Upper lobe of left lung (tissue), 6 donors: ENCODE measurements at places on chromosomes 1 and 21. TPM values are rescaled to one million over a fixed set of nuclear protein-coding genes. Genes with fewer than 3 reads are reported as not detected.

Gene KRTAP13-2
- not detected for total RNA-seq

Gene TMEM82
- not detected for total RNA-seq

Gene PPP2R5A
- total RNA-seq = 92.1 TPM

Gene PDPN
- 27.3 TPM for total RNA-seq

Gene MRPL55
- 54.3 TPM for total RNA-seq

DNA sequence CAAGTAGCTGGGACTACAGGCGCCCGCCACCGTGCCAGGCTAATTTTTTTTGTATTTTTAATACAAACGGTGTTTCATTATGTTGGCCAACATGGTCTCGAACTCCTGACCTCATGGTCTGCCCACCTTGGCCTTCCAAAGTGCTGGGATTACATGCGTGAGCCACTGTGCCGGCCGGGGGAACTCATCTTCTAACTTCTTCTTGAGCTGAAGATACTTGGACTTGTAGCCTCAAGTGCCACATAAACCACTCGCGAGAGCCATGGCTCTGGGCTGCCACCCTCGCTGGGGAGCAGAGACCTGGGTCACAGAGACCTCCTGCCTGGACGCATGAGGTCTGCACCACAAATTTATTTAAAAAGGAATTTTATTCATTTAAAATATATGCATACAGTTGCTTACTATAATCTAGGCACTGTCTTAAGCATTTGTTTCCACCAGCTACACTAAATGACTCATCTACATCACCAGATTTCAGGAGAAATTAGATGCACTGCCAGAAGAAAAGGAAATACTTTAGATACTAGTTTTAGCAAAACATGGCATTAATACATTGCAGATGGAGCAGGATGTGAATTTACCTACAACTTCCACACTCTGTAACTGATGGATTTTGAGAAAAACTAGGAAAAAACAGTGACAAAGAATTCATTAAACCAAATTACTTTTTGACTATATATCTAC, 29.9 kb upstream of the PUM1 start:
- H3K36me3 ChIP-seq = no peaks in the 10 kb centered on the region
- H3K4me1 ChIP-seq = no peaks in the 10 kb centered on the region
- H3K27ac ChIP-seq = no peak overlapping the region
- DNase-seq = no peak

- peaks cover 7% of the 10 kb centered on the region for H3K4me1 ChIP-seq
- DNase-seq = peak; percentile 86
- no peaks in the 10 kb centered on the region for H3K27me3 ChIP-seq
- H3K27ac ChIP-seq = no peak overlapping the region
Observed at GRCh38 chr1:22711591-22712501, 1.2 kb downstream of the EPHB2 start.

- H3K36me3 ChIP-seq = no peaks in the 10 kb centered on the region
- H3K27ac ChIP-seq = no peak overlapping the region
- DNase-seq = no peak
- H3K4me3 ChIP-seq = no peak overlapping the region
- no peaks in the 10 kb centered on the region for H3K27me3 ChIP-seq
- H3K4me1 ChIP-seq = peaks cover 11% of the 10 kb centered on the region
Observed at GRCh38 chr1:23922321-23922943, 9.3 kb upstream of the CNR2 start.

- no peak for DNase-seq
- no peak overlapping the region for H3K27ac ChIP-seq
- H3K27me3 ChIP-seq = no peaks in the 10 kb centered on the region
- no peak overlapping the region for H3K4me3 ChIP-seq
- no peaks in the 10 kb centered on the region for H3K4me1 ChIP-seq
- H3K36me3 ChIP-seq = no peaks in the 10 kb centered on the region
Observed at GRCh38 chr1:229209816-229210215, 61.1 kb upstream of the RAB4A start.

- no peak overlapping the region for H3K4me3 ChIP-seq
- H3K27ac ChIP-seq = no peak overlapping the region
- H3K4me1 ChIP-seq = peaks cover 22% of the 10 kb centered on the region
- H3K27me3 ChIP-seq = no peaks in the 10 kb centered on the region
Observed at GRCh38 chr1:15158506-15159165, 5.1 kb downstream of the TMEM51 start.

DNA sequence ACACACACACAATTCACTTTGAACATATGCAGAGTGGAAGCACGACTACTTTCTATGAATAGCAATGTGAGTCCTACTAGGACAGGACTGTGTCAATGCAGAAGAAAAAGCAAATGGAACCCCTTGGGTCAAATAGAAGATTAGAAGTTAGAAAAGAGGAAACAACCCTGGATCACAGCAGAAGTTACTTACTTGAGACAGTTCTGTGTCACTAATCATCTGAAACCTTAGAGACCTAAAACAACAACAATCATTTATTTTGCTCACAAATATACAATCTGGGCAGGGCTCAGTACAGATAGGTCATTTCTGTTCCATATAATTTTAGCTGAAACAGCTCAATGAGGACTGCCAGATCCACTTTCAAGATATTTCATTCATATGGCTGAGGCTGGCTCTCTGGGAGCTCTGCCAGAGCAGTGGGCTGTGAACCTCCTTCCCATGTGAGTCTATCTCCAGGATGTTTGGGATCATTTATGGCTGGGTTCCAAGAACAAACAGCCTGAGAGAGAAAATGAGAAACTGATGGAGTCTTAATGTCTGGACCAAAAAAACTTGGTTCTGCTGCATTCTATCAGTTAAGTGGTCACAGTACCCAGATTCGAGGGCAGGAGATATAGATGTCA, 42.5 kb upstream of the IL10 start:
- no peaks in the 10 kb centered on the region for H3K27me3 ChIP-seq
- no peak overlapping the region for H3K27ac ChIP-seq
- DNase-seq = no peak
- no peaks in the 10 kb centered on the region for H3K4me1 ChIP-seq
- H3K4me3 ChIP-seq = no peak overlapping the region

DNA sequence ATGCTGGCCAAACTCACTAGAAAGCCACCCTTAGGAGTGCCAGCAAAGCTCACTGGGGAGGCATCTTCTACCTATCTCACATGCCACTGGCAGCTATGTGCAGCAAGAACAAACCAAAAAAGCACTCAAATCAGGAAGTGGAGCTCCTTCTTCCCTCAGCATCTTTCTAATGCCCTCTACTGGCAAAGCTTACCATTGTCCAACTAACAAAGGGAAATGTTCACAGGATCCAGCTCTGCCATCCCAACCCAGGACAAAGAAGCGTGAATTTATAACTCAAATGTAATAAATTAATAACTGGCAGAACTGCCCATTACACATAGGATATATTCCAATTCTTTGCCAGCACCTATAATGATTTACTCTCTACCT, 38.9 kb downstream of the LEPR start:
- no peaks in the 10 kb centered on the region for H3K27me3 ChIP-seq
- no peaks in the 10 kb centered on the region for H3K4me1 ChIP-seq
- H3K4me3 ChIP-seq = no peak overlapping the region

DNA sequence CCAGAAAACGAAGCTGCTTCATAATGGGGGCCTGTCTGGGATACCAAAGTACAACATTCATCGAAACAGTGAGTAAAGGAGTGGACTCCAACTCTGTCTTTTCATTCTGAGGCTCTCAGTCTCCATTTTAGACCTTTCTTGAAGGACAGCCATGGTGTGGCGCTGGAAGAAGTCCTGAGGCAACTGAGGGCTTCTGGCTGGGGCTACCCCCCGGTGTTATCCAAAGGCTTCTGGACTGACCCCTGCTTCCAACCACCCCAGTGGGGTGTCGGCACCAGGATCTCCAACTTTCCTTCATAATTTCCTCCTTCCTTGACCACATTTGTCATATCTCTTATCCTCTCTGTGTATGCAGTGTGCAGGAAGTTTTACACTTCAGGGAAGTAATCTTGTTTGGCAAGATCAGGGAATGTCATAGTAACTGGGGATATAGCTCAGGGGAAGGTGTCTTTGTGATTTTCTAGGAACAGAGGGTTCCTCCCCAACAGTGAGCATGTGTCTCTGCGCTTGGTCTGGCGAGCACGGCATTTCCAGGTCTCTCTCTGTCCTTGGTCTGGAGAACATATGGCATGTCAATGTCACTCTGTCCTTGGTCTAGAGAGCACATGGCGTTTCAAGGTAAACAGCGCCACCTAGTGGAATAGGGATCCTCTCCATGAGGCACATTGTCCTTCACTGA, 19.4 kb upstream of the BSDC1 start:
- no peak overlapping the region for H3K27ac ChIP-seq
- DNase-seq = no peak
- H3K4me1 ChIP-seq = no peaks in the 10 kb centered on the region
- H3K4me3 ChIP-seq = no peak overlapping the region
- no peaks in the 10 kb centered on the region for H3K36me3 ChIP-seq
- no peaks in the 10 kb centered on the region for H3K27me3 ChIP-seq

GRCh38 chr1:228089519-228090380, 7.2 kb downstream of the ARF1 start:
- peak overlapping the region; percentile 99 for H3K27ac ChIP-seq
- DNase-seq = no peak
- peaks cover 10% of the 10 kb centered on the region for H3K36me3 ChIP-seq
- H3K27me3 ChIP-seq = no peaks in the 10 kb centered on the region

GRCh38 chr1:185880779-185881333, 146.7 kb downstream of the HMCN1 start:
- H3K4me3 ChIP-seq = no peak overlapping the region
- H3K36me3 ChIP-seq = no peaks in the 10 kb centered on the region
- no peak overlapping the region for H3K27ac ChIP-seq
- no peaks in the 10 kb centered on the region for H3K27me3 ChIP-seq

DNA sequence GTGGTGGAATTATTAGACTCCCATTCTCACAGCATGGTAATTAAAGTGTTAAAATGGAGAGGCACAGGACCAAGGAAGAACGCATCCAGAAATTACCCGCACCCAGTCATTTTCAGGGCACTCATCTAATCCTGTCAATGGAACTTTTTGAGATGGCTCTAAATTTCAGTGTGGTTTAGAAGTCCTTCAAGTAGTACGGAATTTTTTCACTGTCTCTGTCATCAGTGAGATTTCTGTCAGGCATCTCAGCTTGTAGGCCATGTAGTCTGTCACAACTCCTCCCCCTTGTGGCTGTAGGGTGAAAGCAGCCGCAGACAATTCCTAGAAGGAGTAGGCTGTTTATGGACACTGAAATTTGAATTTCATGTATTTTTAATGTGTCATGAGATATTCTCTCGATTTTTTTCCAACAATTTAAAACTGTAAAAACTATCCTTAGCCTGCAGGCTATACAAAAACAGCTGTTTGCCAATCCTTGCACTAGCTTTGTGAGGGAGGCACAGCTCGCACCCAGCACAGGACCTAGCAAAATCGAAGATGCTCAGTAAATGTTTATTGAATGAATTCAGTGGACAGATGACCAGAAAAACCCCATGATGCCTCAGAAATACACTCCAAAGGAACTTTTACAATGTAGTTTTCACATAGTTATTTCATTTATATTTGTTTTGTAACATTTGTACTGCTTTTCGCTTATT, 6.6 kb upstream of the NUP133 start:
- no peak overlapping the region for H3K4me3 ChIP-seq
- no peaks in the 10 kb centered on the region for H3K4me1 ChIP-seq
- no peaks in the 10 kb centered on the region for H3K27me3 ChIP-seq

- no peak overlapping the region for H3K4me3 ChIP-seq
- H3K27ac ChIP-seq = no peak overlapping the region
- H3K36me3 ChIP-seq = no peaks in the 10 kb centered on the region
- H3K4me1 ChIP-seq = no peaks in the 10 kb centered on the region
- no peaks in the 10 kb centered on the region for H3K27me3 ChIP-seq
- DNase-seq = no peak
Observed at GRCh38 chr1:30518186-30518585, 205.2 kb downstream of the MATN1 start.

- H3K36me3 ChIP-seq = no peaks in the 10 kb centered on the region
- H3K4me3 ChIP-seq = no peak overlapping the region
- H3K27me3 ChIP-seq = no peaks in the 10 kb centered on the region
- no peak for DNase-seq
Observed at GRCh38 chr21:38929142-38929541, 123.4 kb downstream of the ETS2 start.

DNA sequence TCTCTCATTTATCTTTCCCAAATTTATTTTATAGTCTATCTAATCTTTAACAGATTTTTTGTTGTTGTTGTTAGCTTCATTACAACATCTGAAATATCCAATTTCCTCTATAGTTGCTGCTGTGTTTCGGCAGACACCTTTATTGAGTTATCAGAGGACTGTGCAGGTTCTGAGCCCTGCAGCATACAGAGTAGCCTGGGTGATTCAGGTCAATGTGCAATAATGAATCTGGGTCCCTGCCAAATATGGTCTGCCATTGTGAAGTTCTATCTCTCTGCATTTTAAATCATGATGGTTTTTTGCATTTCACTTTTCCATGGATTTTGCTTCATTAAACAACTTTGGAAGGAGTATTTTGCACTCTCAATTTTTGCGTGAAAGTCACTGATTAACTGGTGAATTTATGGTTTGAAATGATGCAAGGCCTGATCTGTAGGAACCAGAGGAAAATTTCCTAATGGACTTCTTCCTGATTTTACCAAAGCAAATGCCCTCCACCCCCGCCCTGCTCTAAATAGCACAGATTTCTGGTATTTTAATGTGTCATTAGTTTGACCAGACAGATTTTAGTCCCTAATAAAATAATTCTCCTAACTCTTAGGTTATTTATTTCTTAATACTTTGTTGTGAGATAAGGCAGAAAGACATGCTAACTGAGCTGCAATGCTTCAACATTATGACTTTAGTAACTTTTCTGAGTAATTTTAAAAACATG, 402.3 kb downstream of the PTBP2 start:
- H3K4me1 ChIP-seq = no peaks in the 10 kb centered on the region
- DNase-seq = no peak
- no peak overlapping the region for H3K4me3 ChIP-seq
- no peak overlapping the region for H3K27ac ChIP-seq

DNA sequence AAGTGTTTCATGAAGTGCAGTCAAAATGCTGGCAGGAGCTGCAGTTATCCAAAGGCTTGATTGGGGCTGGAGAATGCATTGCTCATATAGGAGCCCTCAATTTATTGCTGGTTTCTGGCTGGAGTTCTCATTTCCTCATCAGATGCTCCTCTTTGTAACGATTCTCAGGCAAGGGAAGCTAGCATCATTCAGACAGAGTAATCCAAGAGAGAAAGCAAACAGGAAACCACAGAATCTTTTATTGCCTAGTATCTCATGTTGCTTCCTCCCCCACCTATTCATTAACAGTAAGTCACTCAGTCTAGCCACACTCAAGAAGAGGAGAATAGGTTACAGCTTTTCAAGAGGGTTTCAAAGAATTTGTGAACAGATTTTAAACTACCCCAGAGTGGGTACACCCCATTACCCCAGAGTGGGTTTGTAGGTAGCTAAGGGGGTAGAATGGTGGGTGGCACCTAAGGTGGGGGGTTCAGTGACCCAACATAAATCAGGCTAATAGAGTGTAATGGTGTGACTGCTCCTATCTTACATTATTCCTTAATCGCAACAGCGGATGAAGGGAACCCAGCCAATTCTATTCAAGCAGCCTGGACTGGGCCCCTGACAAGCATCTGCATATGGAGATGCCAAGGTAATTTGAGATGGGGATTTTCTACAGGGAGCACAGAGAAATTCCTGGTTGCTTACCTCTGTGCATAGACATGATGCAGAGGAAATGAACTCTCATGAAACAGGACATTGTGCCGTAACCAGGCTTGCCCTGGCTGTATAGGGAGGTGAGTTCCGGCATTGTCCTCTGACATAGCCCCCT, 67.1 kb downstream of the KCNJ15 start:
- no peak overlapping the region for H3K27ac ChIP-seq
- peaks cover 20% of the 10 kb centered on the region for H3K4me1 ChIP-seq
- DNase-seq = no peak
- H3K4me3 ChIP-seq = no peak overlapping the region

- no peaks in the 10 kb centered on the region for H3K27me3 ChIP-seq
- DNase-seq = no peak
- H3K27ac ChIP-seq = no peak overlapping the region
- no peak overlapping the region for H3K4me3 ChIP-seq
Observed at GRCh38 chr1:108841703-108842102, 15.2 kb downstream of the AKNAD1 start.
